ENCODE measurements at places on chromosomes 3 and 15.

DNA sequence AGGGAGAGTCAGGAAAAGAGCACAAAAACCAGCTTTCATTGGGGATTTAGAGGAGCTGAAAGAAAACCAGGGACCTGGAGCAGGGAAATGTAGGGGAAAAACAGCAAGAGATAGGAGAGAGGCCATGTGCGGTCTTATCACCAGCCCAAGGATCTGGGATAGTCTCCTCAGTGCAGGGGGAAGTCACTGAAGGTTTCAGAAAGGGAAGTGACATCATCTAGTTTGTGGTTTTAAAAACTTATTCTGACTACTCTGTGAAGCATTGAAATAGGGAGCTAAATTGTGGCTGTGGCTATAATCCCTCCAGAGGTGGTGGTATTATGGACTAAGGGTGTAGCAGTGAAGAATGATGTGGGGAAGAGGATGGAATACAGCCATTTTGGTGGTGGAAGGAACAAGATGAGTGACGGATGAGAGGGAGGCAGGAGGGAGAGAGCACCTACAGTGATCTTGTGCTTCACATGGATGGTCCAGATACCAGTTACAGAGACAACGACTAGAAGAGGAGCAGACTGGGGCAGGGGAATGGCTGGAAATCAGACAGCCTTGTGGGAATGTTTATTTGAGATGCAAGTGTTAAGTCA, 72.7 kb downstream of the HMG20A start:
- no peak for DNase-seq

DNA sequence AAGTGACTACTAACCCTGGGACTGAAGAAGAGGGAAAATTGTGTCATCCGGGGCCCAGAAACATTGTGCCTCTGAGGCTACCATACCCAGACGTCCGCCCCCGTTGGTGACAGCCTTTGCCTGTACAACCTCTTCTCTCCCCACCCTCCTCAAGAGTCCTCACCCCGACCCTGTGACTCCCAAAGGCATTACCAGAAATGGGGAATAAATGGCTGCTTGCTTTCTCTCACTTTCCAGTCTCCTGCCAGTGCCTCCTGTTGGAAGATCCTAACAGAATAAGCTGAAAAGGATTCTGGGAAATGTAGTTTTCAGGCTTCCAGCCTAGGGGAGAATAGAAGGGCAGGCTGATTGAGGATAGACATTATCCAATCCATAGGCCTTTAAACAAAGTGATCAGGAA, 30.8 kb upstream of the SLC25A36 start:
- DNase-seq: peak; percentile 17

GRCh38 chr3:42807929-42808328, 1.3 kb upstream of the ACKR2 start:
- no peak for DNase-seq

- no peak for DNase-seq
These were observed 687.9 kb downstream of the MECOM start for GRCh38 chr3:168975576-168975975.

- no peak for DNase-seq
These were observed 303.6 kb upstream of the ARPP21 start for GRCh38 chr3:35335703-35336102.

DNA sequence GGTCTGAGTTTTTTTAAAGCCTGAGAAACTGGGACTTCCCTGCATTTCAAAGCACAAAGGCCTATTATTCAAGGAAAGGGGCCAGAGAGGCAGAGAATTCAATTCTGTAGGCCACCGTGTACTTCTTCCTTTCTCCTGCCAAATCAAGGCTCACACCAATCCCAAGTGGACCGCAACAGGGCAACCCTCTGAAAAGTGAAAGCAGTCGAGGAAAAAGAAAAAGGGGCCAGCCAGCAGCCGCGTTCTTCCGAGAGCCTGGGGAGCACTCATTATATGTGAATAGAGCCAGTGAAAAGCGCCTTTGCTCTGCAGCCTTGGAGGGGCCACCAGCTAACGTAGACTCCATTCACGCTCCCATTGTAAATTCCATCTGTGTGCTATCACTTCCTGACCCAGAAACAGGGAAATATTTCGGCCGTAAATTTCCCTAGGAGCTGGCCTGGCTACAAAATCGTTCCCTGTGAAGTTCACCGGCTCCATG, 45.9 kb upstream of the THUMPD3 start:
- DNase-seq: peak; percentile 36

GRCh38 chr15:66043264-66043663, 174.0 kb downstream of the RAB11A start:
- DNase-seq: no peak

DNA sequence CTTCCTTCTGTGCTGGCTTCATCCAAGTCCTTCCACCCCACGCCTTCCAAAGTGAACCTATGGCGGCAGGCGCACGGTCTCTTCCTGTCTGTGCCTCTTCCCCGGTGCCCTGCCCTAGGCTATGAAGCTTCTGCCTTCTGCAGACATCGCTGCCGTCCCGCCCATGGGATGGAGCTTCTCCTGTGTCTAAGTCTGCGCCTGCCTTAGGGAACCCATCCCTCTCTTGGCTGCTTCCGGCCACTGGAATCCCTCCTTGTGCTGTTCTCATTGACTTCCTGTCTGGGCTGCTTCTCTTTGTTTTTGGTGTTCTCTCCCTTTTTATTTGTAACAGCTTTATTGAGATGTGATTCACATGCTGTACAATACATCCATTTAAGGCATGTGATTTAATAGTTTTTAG, 17.2 kb downstream of the CHCHD6 start:
- no peak for DNase-seq

DNA sequence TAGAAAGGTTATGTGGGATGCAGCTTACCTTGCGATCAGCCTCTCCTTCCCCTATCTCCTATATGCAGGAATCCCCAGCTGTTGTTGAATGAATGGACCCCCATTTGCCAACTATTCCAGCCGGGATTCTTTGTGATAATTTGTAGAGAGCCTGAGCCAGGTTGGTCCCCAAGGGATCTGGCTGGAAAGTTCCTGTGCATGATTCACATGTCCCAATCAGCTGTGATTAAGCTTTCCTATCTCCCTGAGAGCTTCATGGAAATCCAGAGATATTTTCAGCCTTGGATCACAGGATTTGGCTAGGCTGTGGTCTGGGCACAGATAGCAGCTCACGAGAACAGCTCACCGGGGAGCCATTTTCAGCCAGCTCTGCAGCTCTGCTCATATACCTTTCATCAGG, 76.7 kb downstream of the ARNT2 start:
- DNase-seq: peak; percentile 46

DNA sequence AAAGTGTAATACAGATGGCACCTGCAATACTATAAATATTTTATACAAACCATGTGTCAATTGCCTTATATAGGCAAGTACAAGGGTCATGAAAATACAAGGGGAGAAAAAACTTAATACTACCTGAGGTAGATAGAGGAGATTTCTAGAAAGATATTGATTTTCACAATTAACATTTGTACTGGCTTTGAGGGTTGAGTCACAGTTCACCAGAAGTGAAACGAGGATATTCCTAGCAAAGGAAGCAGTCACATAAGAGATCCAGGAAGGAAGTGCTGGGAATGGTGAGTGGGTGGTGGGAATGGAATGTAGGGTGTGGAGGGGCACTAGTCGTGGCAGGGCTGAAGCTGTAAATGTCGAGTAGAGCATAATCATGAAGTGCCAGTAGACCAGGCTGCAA, 108.7 kb downstream of the P2RY1 start:
- no peak for DNase-seq

- DNase-seq: no peak
These were observed 82.9 kb upstream of the HACD2 start for GRCh38 chr3:123667784-123668183.

DNA sequence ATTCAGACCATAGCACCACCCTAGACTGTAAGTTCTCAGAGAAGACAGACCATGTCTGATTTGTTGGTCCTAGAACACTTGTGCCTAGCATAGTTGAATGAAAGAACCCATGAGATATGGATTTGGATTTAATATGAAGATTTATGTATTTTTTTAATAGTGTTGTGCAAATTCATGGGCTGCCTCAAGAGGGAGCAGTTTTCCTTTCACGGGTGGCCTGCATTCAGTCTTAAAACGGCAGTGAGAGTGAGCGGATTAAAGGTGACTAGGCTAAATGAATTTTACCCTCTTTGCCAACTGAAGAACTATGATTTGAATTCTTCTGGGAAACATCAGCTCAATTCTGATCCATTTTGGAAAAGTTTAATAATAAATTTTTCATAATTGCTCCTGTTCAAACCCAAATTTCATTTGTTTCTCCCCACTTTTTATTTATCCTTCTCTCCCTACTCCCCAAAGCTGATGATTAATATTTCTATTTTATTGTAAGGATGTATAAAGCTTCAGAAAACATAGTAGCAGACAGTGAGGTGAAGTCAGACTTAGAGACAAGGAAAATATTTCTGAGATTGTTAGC, 67.3 kb downstream of the MORC1 start:
- no peak for DNase-seq

- DNase-seq: no peak
These were observed 250.0 kb downstream of the PLOD2 start for GRCh38 chr3:145911016-145911415.

- DNase-seq: no peak
These were observed 121.9 kb upstream of the CTDSPL start for GRCh38 chr3:37739579-37740290.

DNA sequence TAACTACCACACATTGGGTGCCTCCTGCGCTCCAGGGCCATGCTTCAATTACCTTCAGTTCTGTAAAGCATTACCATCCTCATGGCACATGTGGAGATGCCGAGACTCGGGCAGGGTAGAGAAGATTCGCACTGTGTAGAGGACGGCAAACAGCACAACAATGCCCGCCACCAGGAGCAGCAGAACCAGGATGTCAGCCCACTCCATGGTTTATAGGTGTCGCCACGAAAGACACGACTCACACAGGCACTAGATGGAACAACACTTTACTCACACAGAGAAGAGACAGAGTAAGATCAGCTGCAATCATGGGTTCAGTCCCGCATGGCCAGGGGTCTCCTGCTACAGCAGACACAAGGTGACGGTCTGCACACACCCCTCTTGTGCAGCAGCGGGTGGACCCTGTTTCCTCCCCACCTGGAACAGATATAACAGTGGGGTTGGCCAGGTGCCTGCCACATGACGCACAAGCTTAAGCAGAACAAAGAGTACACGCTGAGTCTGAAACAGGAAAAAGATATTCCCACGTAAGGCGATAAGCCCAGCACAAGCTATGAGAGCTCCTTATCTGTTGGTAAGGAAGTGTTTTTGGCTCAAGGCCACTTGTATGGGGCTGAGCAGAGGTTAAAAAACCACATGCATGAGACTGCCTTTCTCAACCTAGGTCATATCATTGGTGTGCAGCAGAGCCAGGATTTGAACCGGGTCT, 2.5 kb upstream of the TBC1D21 start:
- no peak for DNase-seq

- no peak for DNase-seq
These were observed 1.3 kb upstream of the HACD2 start for GRCh38 chr3:123586131-123586530.

GRCh38 chr3:45515999-45516725, 78.4 kb upstream of the LIMD1 start:
- no peak for DNase-seq

- peak; percentile 13 for DNase-seq
These were observed 14.0 kb downstream of the C3orf22 start for GRCh38 chr3:126544596-126545281.

DNA sequence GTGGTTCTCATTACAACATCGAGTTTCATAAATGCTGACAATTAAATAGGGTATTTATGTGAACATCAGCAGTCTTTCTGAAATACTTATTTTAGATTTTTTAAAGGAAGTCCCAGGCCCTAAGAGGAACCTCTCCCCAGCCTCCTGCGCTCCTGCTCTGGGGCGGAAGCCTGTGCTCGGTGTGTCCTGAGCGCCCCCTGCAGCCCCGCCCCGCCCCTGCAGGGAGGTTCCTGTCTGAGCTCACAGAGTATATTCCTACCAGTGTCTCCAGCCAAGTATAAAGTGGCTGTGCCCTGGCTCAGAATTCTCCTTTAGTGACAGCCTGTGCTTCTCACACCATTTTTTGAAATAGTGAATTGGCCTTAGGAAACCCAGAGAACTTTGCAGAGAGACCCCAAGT, 567.9 kb downstream of the GOLGA6L6 start:
- DNase-seq: no peak

GRCh38 chr3:194772241-194773000, 86.7 kb downstream of the FAM43A start:
- no peak for DNase-seq

- DNase-seq: no peak
These were observed 167.0 kb upstream of the ANKRD28 start for GRCh38 chr3:15964605-15965442.

- peak; percentile 69 for DNase-seq
These were observed 67.6 kb upstream of the SH3GL3 start for GRCh38 chr15:83379579-83379959.

DNA sequence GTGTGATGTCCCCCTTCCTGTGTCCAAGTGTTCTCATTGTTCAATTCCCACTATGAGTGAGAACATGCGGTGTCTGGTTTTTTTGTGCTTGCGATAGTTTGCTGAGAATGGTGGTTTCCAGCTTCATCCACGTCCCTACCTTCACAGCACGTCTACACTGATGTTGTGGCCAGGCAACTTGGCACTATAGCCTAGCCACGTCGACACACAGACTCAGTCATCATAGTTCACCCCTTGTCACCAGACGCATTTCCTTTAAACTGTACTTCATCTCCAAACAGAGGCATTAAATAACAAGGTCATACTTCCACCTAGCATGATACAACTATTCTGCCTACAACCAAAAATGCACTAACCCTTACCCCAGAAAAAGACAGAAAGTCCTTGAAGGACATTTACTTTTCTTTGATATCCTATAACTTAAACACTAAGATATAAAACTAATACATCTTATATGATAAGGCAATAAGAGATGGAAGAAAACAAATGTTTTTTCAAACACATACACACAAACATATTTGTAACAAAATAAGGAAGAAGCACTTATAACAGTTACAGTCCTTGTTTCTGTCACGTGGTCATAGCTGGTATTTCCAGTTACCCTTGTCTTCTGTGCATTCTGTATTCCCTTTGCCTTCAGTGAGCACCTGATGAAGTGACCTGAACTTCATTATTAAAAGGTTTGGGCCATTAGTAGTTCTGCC, 121.4 kb downstream of the KLF13 start:
- DNase-seq: no peak

DNA sequence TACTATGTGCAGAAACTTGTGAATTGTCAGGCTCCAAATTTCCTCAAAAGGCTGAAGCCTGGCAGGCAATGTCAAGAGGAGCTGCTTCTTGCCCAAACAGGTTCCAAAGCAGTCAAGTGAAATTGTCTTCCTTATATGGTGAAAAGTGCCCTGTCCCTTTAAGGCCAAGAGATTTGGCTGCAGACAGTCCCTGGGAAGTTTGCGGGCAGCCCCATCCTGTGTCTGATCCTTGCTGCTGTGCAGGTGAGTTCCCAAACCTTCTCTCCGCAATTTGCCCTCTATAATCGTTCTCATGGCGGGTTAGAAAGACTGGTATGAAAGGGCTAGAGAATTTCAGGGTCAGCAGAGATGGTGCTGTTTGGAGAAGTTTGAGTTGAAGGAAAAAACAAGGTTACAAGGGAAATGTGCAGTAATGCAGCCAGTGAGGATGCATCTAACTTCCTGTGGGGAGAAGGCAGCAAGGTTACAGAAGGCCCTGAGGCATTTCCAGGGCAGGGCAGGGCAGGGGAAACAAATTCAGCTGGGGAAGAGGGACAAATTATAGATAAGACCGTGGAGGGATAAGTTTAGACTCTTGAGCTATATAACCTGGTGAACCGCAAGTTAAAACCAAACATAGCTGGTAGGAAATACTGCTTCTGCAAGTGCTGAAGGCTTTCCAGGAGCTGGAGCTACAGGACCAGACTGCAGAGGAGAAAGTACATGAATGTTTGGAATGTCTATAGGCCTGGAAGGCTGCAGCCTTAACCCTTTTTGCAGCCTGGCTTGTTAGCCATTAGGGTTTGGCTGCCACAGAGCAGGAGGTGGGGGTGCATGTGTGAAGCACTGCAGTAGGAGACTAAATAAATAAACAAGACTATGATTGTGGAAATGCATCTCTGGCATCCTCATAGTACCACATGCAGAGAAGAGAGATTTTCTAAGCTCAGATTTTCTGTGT, 256.2 kb upstream of the IL12A start:
- no peak for DNase-seq
